NT2/D1 (cell line): ENCODE measurements at places on chromosomes 5 and 9.

DNA sequence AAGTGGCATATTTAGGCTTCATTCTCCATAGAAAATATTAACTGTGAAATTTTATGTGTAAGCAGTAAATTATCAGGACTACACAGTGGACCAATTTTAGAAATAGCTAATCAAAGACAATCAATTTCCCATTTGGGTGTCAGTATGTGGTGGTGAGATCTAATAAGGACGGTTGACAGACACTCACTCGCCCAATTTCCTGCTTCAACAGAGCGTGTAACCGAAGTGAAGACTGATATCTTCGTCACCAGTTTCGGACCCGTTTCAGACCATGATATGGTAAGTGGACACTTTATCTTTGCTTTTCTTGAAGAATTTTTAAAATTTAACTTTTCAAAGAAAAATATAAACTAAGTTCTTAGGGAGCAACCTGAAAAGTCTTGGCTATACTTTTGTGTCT is 17.6 kb downstream of the GABRA1 start:
- DNase-seq: no peak

- peak; percentile 6 for DNase-seq
Observed at GRCh38 chr9:12819436-12820185, 44.8 kb downstream of the LURAP1L start.

DNA sequence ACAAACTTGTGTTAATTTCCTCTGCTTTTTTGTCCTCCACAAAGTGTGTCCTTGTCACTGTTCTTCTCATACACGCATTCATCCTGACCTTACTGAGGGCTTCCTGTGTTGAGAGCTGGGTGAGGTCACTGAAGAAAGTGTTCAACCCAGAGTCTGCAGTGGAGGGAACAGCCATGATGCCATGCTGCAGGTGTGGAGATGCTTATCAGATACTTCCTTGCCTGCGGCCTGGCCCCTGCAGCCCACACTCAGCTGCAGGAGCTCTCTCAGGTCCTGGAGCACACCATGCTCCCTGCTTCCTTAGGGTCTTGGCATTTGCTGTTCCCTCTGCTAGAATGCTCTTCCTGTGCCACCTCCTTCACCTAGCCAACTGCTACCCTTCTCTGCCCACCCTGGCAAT is 108.1 kb upstream of the SPRY4 start:
- DNase-seq: no peak

DNA sequence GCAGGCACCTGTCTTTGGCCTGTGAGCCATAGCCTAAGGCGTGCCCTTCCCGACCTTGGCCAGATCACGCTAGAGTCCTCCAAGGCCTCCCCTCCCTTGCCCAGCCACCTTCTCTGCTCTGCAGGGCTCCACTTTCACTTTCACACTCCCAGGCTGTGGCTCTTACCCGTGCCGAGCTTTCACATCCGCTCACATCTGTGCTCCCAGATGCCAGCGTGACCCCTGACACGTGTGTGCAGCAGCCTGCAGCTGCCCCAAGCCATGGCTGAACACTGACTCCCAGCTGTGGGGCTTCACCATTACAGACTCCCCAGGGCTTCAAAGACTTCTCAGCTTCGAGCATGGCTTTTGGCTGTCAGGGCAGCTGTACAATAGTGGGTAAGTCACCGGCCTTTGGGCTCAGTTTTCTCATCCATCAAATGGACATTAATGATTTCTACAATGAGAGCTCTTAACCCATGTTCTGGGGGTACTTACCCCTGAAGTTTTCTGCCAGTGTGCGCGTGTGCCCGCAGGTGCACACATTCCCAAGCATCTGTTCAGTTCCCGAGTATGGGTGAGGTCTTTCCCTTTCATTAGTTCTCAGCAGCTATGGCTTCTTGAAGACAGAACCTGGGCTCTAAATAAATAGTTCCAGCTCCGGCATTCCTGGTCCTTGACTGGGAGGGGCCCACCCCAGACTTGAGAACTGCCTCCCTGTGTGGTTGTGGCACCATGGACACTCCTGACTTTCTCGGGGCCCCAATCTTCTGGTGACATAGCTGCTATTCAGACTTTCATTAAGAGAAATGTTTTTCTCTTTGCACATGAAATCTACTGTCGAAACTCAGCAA is 118.6 kb downstream of the RGS3 start:
- DNase-seq: no peak

DNA sequence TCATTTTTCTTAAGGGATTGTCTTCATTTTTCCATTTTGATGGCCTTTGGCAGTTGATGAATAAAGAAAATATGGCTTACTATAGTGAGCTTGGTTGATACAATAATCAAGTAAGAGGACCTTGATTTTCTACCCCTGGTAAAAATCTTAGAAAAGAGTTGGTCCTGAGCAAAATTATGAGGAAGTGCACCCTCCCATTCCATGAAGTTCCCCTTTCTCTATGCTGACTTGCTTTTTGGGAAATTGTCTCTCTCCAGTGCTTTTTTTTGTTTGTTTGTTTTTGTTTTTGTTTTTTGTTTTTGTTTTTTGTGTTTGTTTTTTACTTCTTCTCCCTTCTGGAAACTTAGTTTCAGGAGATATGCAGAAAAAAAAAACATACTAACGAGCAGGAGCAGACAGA is 449.2 kb upstream of the ACTBL2 start:
- no peak for DNase-seq

DNA sequence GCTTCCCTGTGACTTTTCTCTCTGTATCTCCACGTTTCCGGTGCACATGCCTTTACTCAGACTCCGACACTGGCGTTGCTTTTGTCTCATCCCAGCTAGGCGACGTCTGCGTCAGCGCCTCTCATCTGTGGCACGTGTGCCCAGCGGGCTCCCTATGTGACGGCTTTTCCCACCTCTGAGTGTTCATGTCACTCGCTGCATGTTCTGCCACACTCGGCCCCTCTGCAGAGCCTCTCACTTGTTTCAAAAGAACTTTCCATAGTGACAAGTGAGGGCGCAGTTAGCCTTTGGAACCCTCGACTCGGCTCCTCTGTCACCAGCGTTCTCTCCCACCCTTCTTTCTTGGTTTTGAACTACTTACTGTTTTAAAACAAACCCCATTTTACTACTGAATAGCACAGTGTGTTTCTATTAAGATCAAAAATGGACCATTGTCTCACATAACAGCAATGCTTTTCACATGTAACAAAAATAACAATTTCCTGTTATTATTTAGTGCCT is 113.4 kb upstream of the CACNA1B start:
- DNase-seq: no peak

DNA sequence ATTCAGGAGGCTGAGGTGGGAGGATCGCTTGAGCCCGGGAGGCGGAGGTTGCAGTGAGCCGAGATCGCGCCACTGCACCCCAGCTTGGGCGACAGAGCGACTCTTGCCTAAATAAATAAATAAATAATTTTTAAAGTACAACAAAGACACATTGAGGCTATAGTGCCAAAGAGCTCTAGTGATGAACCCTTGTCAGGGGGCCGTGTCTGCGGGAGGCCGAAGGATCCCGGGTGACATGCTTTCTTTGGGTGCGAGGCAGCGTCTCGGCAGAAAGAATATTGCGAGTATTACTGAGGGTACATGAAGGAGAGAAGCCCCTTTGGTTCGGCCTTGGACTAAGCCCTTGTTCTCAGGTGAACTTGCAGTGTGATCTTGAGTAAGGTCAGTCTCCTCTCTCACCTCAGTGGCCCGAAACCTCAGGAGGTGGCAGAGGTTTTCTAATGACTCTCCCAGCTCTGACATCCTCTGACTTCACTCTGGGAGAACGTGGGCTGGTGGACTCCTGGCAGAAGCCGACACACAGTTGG is 397 bp upstream of the RECK start:
- DNase-seq: no peak

DNA sequence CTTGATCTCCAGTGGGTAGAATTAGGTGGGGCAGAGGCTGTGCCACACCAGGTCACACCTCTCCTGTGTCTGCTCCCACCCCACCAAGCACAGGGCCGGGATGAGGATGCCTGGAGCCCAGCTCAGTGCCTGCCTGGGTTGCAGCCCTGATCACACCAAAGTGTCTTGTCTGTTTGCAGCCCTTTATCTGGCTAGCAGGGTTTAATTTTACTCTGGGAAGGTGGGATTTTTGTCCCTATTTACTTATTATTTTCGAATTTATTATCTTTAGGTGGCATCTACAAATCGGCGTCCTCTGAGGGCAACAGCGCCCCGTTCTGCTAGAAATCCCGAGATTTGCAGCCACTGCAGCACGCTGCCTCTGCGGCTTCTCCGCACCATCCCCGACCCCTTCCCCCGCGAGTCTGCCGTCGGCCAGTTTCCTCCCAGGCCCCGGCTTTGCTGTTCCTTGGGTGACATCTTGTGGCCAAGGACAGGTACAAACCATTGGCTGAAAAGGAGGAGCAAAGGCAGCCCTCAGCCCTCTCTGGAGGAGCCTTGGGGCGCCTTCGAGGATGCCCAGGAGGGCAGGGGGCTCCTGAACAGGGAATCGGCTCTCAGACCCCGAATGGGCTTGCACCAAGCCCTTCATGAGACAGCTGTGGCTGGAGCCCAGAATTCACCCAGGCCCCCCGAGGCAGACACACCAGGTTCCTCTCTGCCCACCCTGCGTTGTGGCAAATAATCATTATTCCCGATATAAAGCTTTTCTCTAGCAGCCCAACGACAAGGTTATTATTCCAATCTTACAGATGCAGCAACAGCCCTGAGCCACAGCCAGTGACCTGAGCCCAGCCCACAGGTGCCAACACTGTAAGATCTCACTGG is 113.0 kb downstream of the GAPVD1 start:
- DNase-seq: peak; percentile 72

- no peak for DNase-seq
Observed at GRCh38 chr9:98533132-98533531, 175.6 kb downstream of the GABBR2 start.

DNA sequence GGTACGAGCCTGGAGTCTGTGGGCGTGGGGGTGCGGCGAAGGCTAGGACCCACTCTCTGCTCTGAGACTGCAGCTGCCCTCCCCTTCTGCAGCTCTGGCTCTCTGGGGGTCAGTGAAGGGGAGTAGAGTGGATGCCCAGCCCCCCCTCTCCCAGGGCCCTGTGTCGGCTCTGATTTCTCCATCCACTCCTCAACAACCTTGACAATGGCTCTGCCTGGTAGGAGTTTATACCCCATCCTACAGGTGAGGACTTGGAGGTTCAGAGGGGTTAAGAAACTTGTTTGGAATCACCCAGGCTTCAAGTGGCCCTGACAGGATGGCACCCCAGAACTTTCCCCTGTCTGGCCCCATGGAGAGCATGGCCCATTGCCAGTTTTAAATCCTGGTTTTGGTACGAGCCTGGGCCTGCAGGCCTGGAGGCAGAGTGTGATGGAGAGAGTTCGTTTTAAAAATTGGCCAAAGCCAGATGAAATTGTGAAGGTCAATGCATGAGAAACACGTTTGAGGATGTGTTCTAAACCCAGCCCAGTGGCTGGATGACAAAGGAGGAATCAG is 22.3 kb downstream of the NCS1 start:
- DNase-seq: no peak

DNA sequence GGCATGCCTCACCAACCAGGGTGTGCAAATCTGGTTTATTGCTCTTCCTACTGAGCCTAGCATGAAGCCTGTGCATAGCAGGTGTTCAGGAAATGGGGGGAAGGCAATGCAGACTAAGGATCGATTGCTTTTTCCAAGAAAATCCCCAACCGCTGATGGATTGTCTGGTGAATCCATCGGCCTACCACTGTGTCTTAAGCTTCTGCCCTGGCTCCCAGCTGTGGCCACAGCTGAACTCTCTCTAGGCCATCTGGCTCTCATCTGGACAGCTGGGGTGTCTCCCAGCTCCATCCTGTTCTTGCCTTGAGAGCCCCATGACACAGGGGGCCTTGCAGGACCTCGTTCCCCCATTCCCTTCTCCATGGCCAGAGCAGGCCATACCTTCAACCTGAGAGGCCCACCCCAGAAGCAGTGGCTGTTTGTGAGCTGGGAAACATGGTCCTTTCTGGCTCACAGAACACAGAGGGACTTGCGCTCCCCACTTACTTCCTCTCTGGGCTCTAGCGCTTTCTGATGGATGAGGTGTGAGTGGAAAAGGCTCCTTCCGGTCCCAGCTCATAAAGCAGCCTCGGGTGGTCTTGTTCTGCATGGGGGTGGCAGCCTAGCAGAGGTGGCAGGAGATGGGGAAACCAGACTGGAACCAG is 41.8 kb downstream of the COL27A1 start:
- DNase-seq: no peak

DNA sequence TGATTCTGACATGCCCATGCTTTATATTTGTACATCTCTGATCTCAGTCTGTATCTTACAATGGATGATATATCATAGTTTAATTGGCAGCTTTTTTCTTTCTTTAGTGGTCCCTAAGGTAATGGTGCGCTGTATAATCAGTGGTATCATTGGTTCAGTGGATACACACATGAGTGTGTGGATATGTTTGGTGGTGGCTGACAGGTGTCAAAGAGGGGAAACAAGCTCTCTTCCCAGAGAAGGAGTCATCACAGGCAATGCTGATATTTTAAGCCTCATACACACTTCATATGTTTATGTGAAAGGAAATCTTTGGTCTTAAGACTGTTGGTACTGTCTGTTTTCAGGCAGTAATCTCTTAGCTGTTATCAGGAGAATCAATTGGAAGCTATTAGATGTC is 52.1 kb upstream of the KIAA1958 start:
- no peak for DNase-seq

DNA sequence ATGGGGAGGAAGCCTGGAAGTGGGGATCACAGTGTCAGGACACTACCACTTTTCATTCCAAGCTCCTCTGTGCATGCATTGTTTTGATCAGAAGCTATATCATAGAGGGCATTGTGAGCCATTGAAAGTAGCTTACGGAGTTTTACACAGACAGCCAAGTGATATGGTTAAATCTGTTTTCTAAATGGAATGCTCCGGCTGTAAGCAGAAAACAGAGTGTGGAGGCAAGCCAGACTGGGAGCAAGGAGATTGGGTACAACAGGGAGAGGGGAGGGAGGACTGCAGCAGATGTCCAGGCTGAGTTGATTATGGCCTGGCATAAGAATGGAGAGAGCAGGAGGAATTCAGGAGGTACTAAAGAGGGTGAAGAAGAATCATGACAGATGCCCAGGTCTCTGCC is 15.5 kb upstream of the SOWAHA start:
- no peak for DNase-seq

DNA sequence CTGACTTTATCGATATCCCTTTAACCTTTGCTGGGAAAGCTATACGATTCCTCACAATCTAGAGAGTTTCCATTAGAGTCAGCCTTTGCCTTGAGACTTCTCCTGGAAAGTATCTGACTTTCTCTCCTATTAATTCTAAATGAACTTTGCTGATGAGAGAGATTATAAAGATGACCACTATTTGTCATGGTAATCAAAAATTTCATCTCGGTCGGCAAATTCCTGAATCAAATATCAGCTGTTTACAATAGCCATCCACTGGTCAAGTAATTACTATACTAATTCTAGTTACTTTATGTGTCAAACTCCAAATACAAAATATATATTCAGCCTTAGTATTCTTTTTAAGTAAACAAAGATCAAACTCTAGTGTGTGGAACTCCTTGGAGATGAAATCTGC is 164.4 kb upstream of the ITGA1 start:
- no peak for DNase-seq
